ENCODE measurements at places on chromosomes 13 and 19. TPM values are rescaled to one million over a fixed set of nuclear protein-coding genes. Genes with fewer than 3 reads are reported as not detected.
A peak's percentile ranks its signal among the peaks of the same experiment; 100 is the strongest.

ZNF525 gene
- 17.8 TPM for total RNA-seq

IGFL2 gene
- not detected for total RNA-seq

MBD3L2 gene
- total RNA-seq = not detected

ANGPTL8 gene
- total RNA-seq = not detected

ZNF429 gene
- total RNA-seq = 9.0 TPM

IZUMO1 gene
- total RNA-seq = not detected

GGACT gene
- total RNA-seq = 5.7 TPM

KDM4B gene
- total RNA-seq = 14.6 TPM

NCAN gene
- not detected for total RNA-seq

S1PR2 gene
- total RNA-seq = 19.9 TPM

- no peak for DNase-seq
- H3K4me3 ChIP-seq = no peak overlapping the region
- no peak overlapping the region for H3K27ac ChIP-seq
- no peaks in the 10 kb centered on the region for H3K36me3 ChIP-seq
- peaks cover 35% of the 10 kb centered on the region for H3K4me1 ChIP-seq
- H3K27me3 ChIP-seq = no peaks in the 10 kb centered on the region
Measured at GRCh38 chr19:38046254-38047048, 139.4 kb downstream of the SIPA1L3 start.

- DNase-seq = no peak
- H3K27me3 ChIP-seq = no peaks in the 10 kb centered on the region
- H3K27ac ChIP-seq = no peak overlapping the region
- H3K4me1 ChIP-seq = no peaks in the 10 kb centered on the region
Measured at GRCh38 chr13:92251671-92252210, 853.3 kb downstream of the GPC5 start.

DNA sequence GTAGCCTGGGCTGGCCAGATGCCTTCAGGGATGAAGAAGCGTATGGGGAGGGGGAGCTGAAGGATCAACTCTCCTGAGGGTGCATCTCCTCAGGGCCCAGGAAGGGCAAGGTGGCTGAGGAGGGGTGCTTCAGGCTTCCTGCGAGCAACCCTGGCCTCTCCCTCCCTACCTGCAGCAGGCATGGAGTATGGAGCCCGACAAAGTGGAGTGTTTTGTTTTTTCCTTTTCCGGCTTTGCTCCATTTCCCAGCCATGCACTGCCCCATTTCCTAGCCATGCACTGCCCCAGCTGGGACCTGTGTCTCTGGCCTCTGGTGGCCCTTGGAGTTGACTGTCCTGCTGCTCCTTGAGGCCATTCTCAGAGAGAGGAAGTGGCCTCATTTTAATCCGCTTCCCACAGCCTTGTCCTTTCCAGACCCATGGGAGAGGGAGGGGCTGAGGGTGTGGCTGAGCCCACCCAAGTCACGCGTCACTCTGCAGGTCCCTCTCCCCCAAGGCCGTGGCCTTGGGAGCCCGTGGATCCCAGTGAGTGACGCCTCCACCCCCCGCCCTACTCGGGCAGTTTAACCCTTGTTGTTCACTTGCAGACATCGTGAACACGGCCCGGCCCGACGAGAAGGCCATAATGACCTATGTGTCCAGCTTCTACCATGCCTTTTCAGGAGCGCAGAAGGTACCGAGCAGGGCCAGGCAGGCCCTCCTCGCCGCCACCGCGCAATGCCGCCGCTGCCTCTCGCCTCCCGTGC is 34.4 kb downstream of the CAPN12 start:
- no peaks in the 10 kb centered on the region for H3K4me1 ChIP-seq
- H3K36me3 ChIP-seq = peaks cover 44% of the 10 kb centered on the region
- DNase-seq = no peak
- H3K4me3 ChIP-seq = no peak overlapping the region

GRCh38 chr13:106129273-106129672 is 406.2 kb downstream of the EFNB2 start:
- H3K4me3 ChIP-seq = no peak overlapping the region
- H3K27ac ChIP-seq = no peak overlapping the region
- no peaks in the 10 kb centered on the region for H3K27me3 ChIP-seq
- H3K36me3 ChIP-seq = no peaks in the 10 kb centered on the region

DNA sequence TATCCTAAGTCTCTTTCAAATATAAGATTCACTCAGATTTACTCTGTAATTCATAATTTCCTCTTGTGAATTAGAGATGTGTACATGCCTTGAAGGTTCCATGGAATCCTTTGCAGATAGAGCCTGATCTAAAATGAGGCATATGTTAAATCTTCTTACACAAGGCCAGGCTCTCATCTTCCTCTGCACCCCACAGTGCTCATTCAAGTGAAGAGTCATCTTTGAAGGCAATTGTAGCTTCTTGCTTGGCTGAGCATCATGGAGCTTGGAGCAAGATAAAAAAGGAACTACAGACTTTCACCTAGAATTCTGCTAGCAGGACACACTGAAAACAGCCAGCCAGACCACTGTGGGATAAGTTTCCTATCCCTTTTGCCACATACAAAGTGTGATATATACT is 566.4 kb downstream of the PCDH9 start:
- no peaks in the 10 kb centered on the region for H3K27me3 ChIP-seq
- H3K4me3 ChIP-seq = no peak overlapping the region
- no peak for DNase-seq
- H3K36me3 ChIP-seq = no peaks in the 10 kb centered on the region
- no peak overlapping the region for H3K27ac ChIP-seq
- no peaks in the 10 kb centered on the region for H3K4me1 ChIP-seq

GRCh38 chr19:41555748-41556147 is 20.2 kb upstream of the CEACAM21 start:
- peaks cover 12% of the 10 kb centered on the region for H3K36me3 ChIP-seq
- H3K4me3 ChIP-seq = peak overlapping the region; percentile 44
- no peak overlapping the region for H3K27ac ChIP-seq
- H3K27me3 ChIP-seq = no peaks in the 10 kb centered on the region

GRCh38 chr13:108402850-108403249 is 133.3 kb downstream of the TNFSF13B start:
- no peaks in the 10 kb centered on the region for H3K36me3 ChIP-seq
- H3K4me1 ChIP-seq = peaks cover 2% of the 10 kb centered on the region
- H3K4me3 ChIP-seq = no peak overlapping the region
- H3K27ac ChIP-seq = no peak overlapping the region
- DNase-seq = no peak
- no peaks in the 10 kb centered on the region for H3K27me3 ChIP-seq

GRCh38 chr13:28658796-28659620 is at the start of gene POMP:
Gene POMP (plus strand): TSS chr13:28659130. CDS start chr13:28659185, 55 bp downstream.
- peak; percentile 89 for DNase-seq
- peaks cover 25% of the 10 kb centered on the region for H3K4me1 ChIP-seq
- peak within 1 kb of the TSS; percentile 71 for H3K4me3 ChIP-seq
- peaks cover 14% of the 10 kb centered on the region for H3K36me3 ChIP-seq
- peak within 1 kb of the TSS; percentile 95 for H3K27ac ChIP-seq

DNA sequence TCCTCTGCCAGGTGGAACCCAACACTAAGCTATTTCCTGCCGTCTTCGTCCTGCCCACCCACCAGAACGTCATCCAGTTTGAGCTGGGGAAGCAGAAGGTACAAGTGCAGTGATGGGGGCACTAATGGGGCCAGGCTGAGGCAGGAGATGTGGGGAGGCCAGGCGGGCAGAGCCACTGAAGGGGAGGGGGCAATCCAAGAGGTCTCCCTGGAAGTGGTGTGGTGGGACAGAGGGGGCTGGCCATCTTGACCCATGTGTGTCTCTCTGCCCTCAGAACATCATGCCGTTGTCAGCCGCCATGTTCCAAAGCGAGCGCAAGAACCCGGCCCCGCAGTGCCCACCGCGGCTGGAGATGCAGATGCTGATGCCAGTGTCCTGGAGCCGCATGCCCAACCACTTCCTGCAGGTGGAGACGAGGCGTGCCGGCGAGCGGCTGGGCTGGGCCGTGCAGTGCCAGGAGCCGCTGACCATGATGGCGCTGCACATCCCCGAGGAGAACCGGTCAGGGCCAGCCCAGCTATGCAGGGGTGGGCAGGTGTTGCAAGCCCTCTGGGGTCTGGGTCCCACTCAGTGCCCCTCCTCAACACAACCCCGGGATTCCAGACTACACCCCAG is 49.6 kb downstream of the RYR1 start:
- H3K27ac ChIP-seq = no peak overlapping the region
- no peaks in the 10 kb centered on the region for H3K36me3 ChIP-seq
- DNase-seq = no peak
- no peaks in the 10 kb centered on the region for H3K4me1 ChIP-seq

GRCh38 chr19:51726049-51726448 is 2.3 kb upstream of the HAS1 start:
- no peaks in the 10 kb centered on the region for H3K36me3 ChIP-seq
- H3K4me1 ChIP-seq = no peaks in the 10 kb centered on the region
- no peak for DNase-seq
- no peak overlapping the region for H3K27ac ChIP-seq
- no peak overlapping the region for H3K4me3 ChIP-seq
- peaks cover 3% of the 10 kb centered on the region for H3K27me3 ChIP-seq

DNA sequence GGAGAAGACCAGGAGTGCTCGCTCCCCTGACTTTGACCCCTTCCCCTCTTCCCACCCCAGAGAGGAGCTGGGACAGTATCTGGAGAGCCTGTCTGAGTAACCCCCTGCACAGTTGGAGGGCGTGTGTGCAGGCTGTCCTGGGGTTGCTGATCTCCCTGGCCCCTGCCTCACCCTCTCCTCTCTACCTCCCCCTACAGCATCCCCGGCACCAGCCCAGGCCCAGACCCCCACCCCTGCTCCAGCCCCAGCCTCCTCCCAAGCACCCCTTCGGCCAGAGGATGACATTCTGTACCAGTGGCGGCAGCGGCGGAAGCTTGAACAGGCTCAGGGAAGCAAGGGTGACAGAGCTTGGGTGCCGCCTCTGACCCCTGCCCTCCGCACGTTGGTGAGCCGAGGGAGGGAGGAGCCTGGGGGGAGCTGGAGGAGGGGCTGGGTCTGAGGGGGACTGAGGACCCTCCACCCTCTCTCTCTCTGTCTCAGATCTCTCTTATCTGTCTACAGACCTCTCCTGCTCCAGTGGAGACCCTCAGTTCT is 8.7 kb downstream of the PROSER3 start:
- no peaks in the 10 kb centered on the region for H3K27me3 ChIP-seq
- DNase-seq = no peak
- H3K27ac ChIP-seq = no peak overlapping the region
- no peak overlapping the region for H3K4me3 ChIP-seq
- H3K36me3 ChIP-seq = no peaks in the 10 kb centered on the region

DNA sequence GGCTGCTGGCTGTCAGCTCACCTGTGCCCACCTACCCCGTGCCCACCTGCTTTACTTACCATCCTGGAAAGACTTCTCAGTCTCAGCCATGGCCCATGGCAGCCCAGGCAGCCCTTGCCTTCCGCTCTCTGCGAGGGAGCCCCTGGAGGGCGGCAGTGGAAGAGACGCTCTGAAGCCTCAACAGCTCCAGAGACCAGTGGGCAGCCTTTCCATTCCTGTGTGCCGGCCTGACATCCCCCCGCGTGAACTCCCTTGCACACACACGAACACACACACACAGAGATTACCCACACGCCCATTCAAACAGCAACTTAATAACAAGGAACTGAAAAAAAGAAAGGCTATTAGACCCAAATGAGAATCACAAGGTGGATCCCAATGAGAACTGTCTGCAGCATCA is 14.2 kb upstream of the RASA3 start:
- no peaks in the 10 kb centered on the region for H3K36me3 ChIP-seq
- no peak overlapping the region for H3K27ac ChIP-seq
- peaks cover 96% of the 10 kb centered on the region for H3K4me1 ChIP-seq
- no peak for DNase-seq
- no peaks in the 10 kb centered on the region for H3K27me3 ChIP-seq
- no peak overlapping the region for H3K4me3 ChIP-seq

DNA sequence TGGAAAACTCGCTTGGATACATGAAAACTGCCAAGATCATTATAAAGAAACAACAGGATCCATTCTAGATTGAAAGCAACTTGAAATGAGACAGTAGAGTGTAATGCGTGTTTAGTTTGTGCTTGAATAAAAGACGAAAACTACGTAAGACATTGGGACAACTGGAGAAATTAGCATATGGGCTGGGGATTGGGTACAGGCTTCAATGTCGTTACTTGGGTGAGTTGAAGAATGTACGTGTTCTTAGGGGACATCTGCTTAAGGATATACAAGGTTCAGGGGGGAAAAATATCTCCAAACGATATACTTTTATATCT is 471 bp upstream of the ERVK3-1 start:
- H3K27me3 ChIP-seq = no peaks in the 10 kb centered on the region
- no peak for DNase-seq
- H3K4me3 ChIP-seq = peak overlapping the region; percentile 91
- H3K4me1 ChIP-seq = peaks cover 36% of the 10 kb centered on the region
- H3K36me3 ChIP-seq = peaks cover 20% of the 10 kb centered on the region

All from CD8-positive, alpha-beta memory T cell (primary cell).